Glutamatergic neuron (in vitro differentiated cells): ENCODE measurements at places on chromosomes 4 and X.

DNA sequence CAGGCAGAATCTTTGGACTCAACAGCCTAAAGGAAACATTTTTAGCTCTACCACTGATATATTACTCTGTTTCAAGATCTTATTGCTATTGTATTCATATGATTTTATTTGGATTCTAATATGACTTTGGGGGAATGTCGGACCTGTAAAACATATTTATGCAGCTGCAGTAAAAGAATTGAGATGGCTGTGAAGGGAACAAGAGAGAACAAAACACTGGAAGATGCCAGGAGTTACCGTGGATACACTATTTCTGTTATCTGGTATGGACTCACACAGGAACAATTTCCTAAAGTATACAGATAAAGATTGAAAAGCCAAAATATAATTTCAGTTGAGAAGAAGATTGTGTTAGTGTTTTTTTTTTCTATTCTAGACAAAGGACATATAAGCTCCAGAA lies 113.0 kb upstream of the DCLK2 start:
- DNase-seq: no peak

GRCh38 chrX:45322820-45323219 lies 122.1 kb upstream of the DIPK2B start:
- DNase-seq: no peak

DNA sequence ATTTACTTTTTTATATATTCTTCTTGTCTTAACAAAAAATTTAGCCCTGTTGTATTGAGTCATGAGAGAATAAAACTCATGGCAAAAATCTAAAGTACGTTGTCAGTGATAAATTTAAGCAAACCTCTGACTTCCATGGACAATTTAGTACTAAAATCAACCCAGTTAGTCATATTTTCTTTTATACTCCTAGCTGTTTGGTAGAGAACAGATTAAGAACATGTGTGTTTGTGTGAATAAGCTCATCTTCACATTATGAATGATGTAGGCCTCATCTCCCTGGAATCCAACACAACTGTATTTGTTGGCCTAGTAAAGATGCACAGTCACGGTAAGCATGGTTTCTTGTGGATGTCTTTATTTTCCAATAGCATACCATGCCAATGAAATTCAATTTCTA lies 40.8 kb upstream of the FAM47B start:
- no peak for DNase-seq

DNA sequence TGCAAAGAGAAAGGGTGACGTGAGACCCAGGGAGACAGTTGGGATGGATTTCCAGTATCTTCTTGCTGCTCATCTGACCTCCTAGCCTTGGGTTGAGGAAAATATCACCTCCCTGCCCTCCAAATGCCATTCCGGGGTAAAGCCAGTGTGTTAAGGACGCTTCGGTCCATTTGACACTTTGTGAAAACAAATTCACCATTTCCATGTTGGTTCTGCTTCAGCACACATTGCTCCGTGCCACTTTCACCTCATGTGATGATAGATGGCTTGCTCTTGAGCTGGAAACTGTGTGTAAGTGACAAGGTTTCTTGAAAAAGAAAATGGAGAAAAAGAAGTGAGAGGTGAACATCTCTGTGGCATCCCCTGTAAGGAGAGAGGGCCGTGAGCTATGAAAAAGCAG lies 256.1 kb upstream of the PGRMC2 start:
- no peak for DNase-seq

DNA sequence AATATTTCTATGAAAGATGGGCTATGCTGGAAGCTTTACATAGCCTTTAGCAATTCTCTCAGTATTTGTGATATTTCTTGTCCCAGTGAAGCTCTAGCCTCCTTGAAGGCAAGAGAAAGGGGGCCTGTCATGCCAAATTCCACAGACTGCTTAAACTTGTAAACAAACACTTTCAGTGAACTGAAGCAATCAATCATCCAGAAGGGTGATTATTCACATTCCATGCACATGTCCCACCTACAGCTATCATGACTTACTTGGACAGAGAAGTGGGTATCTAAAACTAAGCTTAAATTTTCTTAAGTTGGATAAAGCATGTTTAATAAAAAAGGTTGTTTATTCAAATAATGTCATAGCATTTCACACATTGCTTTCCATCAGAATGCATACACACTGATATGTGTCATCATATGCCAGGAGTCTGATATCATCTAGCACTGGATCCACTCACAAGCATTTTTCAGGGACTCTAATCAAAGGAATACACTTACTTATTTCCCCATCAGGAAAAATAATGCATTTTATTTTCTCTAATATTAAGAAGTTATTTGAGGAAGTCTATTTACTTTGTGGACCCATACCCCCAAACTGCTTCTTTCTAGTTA lies 1.2 kb upstream of the FSTL5 start:
- DNase-seq: no peak

DNA sequence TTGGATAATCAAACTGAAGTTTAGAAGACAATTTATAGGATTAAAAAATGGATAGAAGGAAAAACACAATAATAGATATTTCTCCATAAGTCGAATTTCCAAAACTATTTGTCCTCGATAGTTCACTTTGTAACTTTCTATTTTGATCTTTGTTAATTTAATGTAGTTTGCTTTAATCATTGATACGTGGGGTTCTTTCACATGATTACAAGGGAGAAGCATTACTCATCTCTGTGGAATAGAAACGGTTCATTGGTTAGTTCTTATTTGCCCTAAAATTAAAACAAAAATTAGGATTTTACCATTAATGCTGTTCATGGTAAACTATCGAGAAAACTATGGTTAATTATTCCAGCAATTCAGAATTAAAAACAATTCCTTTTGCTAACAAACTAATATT lies 2.1 kb downstream of the TET2 start:
- DNase-seq: no peak
